Mucosa of gallbladder (tissue), 1 donor: ENCODE measurements at places on chromosomes 7 and 10. TPM values are rescaled to one million over a fixed set of nuclear protein-coding genes. Genes with fewer than 3 reads are reported as not detected.

The NXPH1 gene
- 0.95 TPM for total RNA-seq

The HSPA12A gene
- total RNA-seq: 16.5 TPM

The SEMA3D gene
- total RNA-seq: 1.4 TPM

The DPYSL4 gene
- 0.81 TPM for total RNA-seq

The ERVW-1 gene
- total RNA-seq: not detected

The GPR85 gene
- total RNA-seq: 0.69 TPM

The VWC2 gene
- 0.23 TPM for total RNA-seq

The ZNF804B gene
- not detected for total RNA-seq

The ABCB1 gene
- 181 TPM for total RNA-seq

The CRTAC1 gene
- total RNA-seq: 1.6 TPM

The HDAC9 gene
- 13.5 TPM for total RNA-seq

The WBP1L gene
- total RNA-seq: 58.1 TPM

The POR gene
- 195 TPM for total RNA-seq

The KIF20B gene
- total RNA-seq: 2.9 TPM

The TMEM229A gene
- total RNA-seq: 0.66 TPM

The LRCH4 gene
- total RNA-seq: 131 TPM

The RARRES2 gene
- 143 TPM for total RNA-seq

The PRSS37 gene
- total RNA-seq: not detected

The SRGN gene
- total RNA-seq: 91.4 TPM

The CYP2C9 gene
- 125 TPM for total RNA-seq

The PLAU gene
- total RNA-seq: 15.5 TPM

The ATRNL1 gene
- total RNA-seq: 2.7 TPM

The EEPD1 gene
- 40.1 TPM for total RNA-seq

The ZNF736 gene
- 32.4 TPM for total RNA-seq

The MACROH2A2 gene
- 21.1 TPM for total RNA-seq

The INMT gene
- total RNA-seq: 18.8 TPM
